ENCODE measurements at places on chromosomes 1 and 21.
A peak's percentile ranks its signal among the peaks of the same experiment; 100 is the strongest.

DNA sequence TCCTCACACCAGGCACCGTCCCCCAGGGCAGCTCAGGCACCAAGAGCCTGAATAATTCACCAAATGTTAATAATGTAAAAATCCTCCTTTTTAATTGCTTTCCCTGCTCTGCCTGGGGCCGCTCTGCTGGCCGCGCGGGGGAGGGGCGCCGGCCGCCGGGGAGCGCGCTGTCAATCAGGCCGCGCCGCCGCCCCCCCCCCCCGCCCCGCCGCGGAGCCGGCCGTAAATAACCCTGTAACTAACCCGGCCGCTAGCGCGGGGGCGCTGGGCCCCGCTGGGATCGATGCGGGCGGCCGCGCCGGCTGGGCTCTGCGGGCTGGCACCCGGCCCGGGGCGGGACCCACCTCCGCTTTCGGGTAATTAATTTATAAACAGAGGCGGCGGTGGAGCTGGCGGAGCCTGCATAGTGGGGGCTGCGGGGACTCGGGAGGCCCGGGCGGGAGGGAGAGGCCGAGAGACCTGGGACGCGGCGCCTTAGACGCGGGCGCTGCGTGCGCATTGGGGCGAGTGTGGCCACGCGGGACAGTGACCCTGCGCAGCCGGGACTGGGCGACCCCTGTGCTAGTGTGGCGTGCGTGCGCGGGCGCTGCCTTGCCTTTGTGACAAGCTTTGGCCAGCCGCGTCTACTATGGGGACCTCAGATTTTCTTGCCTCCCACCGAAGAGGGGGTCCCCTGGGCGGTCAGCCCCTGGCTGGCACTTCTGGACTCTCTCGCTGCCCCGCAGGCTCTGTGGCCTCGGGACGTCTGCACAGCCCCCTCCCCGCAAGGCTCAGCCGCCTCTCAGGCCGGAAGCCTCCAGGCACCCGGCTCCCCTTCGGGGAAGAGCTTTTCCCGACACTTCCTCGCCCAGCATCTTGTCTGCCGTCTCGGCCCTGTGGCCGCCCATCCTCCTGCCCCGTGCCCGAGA, 16.6 kb downstream of the SAMD11 start:
- peak; percentile 70 for DNase-seq

- no peak for DNase-seq
Measured at GRCh38 chr1:182714546-182714945, 30.2 kb upstream of the RGS8 start.

DNA sequence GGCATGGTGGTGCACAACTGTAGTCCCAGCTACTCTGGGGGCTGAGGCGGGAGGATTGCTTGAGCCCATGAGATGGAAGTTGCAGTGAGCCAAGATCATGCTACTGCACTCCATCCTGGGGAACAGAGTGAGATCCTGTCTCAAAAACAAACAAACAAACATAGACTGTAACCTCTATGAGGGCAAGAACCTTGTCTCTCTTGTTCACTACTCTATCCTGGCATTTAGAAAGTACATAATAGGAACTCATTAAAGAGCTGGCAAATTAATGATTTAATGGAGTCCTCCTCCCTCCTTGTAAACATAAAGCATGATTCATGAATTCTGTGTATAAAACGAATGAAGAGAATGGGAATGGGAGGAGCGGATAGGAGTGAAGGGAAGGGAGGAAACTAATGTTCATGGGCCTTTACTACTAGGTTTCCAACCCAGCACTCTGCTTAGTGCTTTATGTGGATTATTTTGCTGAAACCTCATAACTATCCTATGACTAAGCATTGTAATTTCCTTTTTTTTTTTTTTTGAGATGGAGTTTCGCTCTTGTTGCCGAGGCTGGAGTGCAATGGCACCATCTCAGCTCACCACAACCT, 8.6 kb downstream of the LMOD1 start:
- DNase-seq, result no peak

- DNase-seq, result no peak
Measured at GRCh38 chr1:184319879-184320278, 67.0 kb upstream of the C1orf21 start.

DNA sequence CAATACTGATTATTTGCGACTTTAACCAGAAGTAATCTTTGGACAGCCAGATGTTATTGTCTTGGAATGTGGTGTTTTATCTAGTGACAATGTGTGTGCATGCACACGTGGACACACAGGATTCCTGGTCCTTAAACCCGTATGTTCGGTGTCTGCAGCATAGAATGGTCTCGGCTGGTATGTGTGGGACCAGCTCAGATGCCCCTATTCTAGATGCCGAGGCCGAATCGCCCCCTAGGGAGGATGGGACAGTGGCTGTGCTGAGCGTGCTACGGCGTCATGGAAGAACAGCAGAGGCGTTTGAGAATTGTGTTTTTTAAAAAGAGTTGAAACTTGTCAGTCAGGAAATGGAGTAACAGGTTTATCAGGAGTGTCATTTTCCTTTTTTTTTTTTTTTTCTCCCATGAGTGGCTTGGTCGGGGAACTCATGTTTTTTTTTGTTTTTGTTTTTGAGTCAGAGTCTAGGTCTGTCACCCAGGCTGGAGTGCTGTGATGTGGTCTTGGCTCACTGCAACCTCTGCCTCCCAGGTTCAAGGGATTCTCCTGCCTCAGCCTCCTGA, 30.1 kb downstream of the SKI start:
- DNase-seq, result no peak

DNA sequence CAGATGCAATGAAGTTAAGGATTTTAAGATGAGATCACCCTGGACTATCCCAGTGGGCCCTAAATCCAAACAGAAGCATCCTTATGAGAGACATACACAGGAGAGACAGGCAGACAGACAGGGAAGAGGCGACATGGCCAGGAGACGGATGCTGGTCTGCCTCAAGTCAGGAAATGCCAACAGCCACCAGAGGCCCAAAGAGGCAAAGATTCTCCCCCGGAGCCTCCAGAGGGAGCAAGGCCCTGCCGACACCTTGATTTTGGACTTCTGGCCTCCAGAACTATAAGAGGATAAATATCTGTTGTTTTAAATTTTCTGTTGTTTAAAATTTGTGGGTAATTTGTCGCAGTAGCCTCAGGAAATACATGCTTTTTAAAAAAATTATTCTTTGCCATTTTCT, 116.4 kb downstream of the GLIS1 start:
- DNase-seq, result no peak

DNA sequence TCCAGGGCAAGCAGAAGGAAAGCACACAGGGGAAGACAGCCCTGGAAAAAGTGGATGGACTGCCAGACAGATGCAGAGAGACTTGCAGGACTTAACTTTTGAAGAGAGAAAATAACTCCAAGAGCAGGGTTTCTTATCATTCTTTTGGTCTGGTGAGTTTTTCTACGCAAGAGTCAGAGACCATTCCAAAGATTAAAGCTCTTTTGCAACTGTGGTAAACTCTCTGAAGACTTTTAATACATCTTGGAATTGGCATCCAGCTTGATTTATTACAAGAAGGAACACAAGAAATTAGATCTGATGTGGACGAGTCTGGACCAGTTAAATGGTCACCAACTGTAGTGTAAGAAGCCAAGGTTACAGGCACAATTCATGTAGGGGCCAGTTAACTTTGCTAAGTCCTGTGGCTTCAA, 153.4 kb downstream of the SIPA1L2 start:
- no peak for DNase-seq

- DNase-seq, result no peak
Measured at GRCh38 chr1:204087893-204088528, 15.1 kb downstream of the SOX13 start.

GRCh38 chr21:41497008-41497407, 10.9 kb downstream of the TMPRSS2 start:
- DNase-seq, result no peak

DNA sequence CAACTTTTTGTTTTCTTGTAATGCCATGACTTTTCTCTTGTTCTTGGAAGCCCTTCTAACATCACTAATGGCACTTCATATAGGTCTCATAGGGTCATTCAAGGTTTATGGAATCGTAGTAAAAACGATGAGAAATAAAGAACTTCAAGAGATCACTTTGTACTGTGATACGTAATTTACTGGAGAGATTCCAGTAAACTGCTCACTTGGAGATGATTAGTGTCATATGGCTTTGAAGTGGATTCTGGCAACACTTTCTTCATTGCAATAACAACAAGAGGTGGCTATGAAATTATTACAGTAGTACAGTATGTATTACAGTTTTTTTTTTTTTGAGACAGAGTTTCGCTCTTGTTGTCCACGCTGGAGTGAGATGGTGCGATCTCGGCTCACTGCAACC, 103.4 kb downstream of the RUSC1 start:
- DNase-seq, result no peak

GRCh38 chr1:159071970-159072582, 4.5 kb downstream of the AIM2 start:
- DNase-seq, result peak; percentile 72

- no peak for DNase-seq
Measured at GRCh38 chr1:224745924-224746323, 129.8 kb downstream of the CNIH3 start.

DNA sequence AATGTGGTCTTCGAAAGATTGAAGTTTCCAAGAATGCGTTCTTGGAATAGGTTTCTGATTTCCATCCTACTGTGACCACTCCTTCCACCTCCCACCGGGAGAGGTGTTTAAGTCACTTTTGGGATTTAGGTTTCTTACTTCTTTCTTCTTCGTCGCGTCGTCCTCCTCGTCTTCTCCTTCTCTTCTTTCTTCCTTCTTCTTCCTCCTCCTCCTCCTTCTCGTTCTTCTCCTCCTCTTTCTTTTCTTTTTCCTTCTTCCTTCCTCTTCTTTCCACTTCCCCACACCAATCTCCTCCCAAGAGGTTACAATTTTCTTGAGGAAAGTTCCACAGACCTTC, 2.1 kb downstream of the CACHD1 start:
- no peak for DNase-seq
